ENCODE measurements at places on chromosomes 5 and 9. TPM values are rescaled to one million over a fixed set of nuclear protein-coding genes. Genes with fewer than 3 reads are reported as not detected.

DNA sequence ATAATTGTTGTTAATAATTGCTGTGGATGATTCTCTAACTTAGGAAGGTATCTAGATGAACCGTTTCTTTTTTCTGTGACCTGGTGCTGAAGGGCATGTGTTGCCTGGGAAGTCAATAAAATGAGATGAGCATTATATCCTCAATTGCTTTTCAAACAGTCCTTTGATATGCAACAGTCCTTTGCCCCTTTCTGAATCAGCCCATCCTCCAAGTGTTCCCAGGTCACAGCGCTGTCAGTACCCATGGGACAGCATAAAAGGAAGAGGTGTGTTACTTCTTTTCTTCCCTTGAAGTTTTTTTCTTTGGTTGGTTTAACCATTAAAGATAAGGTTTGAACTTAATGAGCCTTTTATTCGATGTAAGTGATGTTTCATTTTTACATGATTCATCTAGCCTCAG lies 651.8 kb downstream of the SEMA5A start:
- no peak for DNase-seq

DNA sequence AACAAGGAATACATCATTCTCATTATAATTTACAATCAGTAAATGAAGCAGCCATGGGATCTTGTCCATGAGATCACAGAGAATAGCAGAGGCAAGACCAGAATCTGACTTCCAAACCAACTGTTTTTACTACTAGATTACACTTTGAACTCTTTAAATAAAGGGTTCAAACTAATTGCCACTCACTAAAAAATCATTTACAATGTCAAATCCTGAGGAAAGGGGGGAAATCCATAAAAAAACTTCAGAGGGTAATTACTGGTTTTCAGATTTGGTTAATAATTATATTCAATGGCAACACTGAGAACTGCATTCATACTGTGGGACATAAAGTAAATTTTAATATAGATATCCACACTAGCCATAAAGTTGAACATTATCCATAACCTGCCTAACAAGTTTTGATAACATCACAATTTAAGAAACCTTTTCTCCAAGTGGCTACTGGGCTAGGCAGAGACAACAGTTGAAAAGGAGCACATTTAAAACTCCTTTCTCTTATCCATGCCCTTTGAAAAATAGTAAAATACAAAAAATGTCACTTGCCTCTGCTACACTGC lies 15.9 kb downstream of the PLPP1 start:
- no peak for DNase-seq

DNA sequence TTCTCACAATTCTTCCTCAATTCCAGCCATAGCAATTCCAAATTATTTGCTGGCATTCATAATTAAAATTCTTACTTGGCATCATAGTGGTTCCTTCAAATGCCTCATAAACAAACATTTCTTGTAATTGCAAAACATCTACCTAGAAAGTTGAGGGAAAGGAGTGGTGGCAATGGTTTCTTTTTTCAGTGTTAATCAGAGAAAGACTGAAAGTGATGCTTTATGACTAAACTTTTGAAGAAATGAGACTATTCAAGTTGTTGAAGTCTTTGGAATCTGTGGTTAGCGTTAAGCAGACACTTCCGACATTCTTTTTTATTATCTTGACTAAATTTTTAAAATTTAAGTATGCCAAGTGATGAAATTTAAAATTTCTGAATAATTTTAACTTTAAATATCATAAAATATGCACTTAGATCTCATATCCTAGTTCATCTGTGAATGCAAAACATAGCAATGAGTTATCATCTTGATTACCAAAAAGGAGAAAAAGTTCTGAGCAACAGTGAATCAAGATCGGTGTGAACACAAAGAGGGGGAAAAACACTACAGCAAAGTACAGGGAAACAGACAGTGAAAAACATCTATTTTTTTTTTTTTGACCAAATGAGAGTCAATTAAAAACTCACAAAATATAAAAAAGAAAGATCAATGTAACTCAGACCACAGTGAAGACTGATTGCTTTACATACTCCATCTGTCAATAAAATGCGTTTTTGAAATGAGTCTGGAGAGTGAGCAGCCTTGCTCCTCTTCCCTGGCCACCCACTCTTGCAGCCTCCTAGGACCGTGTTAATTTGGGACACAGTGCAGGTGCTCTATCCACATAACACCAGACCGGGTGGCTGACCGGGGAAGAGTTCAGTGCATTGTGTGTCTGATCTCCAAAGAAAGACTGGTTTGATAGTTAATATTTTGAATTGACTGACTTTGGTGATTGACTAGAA lies 20.6 kb upstream of the IL7R start:
- DNase-seq = no peak

The LCP2 gene
- total RNA-seq = 0.26 TPM

The SUSD3 gene
- total RNA-seq = 6.2 TPM

The TLE1 gene
- 91.0 TPM for total RNA-seq

- DNase-seq = no peak
These were observed 185.0 kb upstream of the ELL2 start for GRCh38 chr5:96146675-96147074.

DNA sequence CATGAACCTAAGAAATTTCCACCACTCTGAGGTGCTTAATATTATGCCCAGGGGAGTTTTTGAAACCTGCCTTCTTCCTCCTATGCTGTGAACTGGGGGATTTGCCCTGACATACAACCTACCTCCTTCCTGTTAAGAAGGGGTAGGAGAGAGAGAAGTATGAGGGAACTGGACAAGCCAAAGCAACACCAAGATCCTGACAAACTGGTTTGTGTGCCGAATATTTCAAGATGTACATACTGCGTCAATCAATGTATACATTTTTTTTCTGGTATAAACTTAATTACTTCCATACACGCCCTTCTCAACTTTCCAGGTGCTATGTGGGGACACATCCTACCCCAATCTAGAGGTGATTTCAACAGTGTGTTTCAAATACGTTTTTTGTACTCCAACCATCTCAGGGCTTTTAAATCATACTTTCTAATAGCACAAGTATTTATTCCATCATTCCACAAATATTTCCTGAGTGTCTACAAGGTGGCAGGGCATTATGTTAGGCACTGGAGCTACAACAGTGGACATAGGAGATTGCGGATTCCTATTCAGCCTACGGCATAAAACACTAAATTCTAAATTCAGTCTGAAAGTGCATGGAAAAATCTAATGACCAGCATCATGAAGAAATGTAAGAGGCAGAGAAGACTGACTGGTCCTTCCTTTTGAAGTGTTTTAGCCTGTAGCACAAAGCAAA lies 70.1 kb upstream of the IFNK start:
- DNase-seq = no peak

The INSL6 gene
- not detected for total RNA-seq

DNA sequence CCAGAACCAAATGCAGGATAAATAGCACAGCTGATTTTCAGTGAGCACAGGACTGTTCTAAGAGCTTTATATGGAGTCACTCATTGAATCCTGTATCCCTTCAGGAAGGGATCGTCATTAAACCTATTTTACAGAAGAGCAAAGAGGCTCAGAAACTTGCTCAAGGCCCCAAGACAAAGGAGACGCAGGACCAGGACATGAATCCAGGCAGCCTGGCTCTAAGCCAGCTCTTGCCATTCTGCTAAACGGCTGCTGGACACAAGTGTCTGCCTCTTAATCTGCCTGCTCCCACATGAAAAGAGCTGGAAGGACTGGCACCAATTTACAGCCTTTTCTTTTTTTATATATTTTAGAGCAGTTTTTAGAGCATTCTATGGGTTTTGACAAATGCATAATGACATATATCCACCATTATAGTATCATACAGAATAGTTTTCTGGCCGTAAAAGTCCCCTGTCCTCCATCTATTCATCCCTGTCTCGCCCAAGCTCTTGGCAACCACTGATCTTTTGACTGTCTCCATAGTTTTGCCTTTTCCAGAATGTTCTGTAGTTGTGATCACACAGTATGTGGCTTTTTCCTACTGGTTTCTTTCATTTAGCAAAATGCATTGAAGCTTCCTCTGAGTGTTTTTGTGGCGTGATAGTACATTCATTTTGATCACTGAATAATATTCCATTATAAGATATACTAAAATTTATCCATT lies 37.5 kb downstream of the RETREG1 start:
- DNase-seq = no peak

DNA sequence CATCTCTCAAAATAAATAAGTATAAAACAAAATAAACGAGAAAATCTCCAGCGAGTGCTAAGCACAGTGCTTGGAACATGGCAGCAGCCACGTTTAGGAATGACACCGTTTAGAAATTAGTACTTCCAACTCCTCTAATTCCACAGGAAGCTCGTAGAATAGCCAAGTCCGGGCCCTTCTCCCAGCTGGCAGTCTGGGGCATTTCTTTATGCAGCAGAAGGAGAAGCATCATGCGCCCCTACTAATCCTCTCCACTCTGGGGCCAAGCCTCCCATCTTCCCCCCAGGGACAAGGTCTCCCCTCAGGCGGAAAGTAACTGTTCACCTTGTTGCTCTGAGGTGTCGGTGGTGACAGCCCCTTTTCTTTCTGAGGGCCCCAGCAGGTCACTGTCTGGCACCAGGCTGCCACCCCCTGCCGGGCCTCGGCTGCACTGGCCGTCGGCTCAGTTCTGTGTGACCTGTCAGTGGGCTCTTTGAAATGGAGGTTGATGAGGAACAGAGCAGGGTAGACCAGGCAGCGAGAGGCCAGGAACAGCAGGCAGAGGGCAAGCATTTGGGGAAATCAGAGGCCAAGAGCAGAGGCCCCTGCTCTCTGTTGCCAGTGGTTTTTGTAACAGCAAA lies 113.5 kb upstream of the WWC1 start:
- DNase-seq = no peak

GRCh38 chr5:14568333-14568732 lies 13.3 kb upstream of the OTULINL start:
- no peak for DNase-seq

DNA sequence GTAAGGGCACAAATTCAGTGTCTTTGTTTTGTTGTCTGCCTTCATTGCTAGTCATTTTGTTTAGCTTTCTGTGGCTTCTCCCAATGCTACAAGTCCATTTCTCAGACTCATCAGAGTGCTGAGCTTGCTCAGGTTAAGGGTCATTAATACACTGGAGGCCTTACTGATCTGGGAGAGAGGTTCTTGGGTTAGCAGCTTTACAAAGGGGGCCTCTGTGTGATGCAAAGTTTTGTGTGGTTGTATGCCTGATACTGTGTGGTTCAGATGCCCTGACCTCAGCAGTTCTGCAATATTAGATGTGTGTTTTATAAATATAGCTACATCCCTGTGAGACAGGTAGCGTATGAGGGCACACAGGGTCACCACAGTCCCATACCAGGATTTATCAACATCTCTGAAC lies 34.8 kb upstream of the SMARCA2 start:
- no peak for DNase-seq

- no peak for DNase-seq
These were observed 16.6 kb downstream of the OTULINL start for GRCh38 chr5:14598225-14598624.

GRCh38 chr5:123460296-123460729 lies 37.1 kb upstream of the CEP120 start:
- no peak for DNase-seq

The INSL4 gene
- not detected for total RNA-seq
